Lower lobe of right lung (tissue), 2 donors: ENCODE measurements at places on chromosomes 11 and 22. TPM values are rescaled to one million over a fixed set of nuclear protein-coding genes. Genes with fewer than 3 reads are reported as not detected.

Gene YAP1
- 105 TPM for total RNA-seq

Gene CDON
- total RNA-seq = 18.5 TPM

Gene ZP1
- not detected for total RNA-seq

Gene FGF4
- total RNA-seq = not detected

DNA sequence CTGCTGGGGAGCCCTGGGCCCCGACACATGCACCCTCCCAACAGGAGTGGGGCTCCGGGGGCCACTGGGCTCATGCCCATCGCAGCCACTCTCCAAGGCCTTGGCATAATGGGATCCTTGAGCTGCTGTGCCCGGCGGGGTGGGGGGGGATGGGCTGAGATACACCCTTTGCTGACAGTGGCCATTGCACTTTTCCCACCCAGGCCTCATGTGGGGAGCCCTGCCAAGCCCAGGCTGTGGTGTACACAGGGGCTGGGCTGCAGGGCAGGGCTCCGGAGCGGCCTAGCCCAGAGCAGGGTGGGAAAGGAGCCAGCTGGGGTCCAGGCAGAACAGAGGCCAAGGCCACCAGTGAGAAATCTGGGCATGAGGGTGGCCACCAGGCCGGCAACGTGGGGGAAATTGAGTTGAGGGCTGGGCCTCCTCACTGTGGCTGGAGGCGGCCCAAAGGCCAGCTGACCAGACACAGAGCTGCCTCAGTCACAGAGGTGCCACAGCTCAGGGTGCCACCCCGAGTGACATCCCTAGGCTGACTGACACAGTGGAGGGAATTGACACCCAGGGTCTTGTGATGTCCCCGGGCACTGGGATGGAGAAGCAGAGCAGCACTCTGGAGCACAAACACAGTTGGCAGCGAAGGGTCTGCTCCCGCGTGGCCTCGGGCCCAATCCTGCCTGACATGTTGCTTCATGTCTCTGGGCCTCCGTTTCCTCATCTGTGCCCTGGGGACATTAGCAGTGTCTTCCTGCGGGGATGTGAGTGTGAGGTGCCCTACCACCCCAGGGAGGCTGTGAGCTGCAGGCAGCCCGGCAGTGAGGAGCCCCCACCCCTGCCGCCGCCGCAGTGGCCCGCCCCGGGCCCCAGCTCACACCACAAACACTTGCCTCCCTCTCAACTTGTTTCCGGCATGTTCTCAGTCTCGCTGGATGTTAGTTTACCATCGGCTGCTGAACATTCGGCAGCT, 30.4 kb downstream of the RTN4R start:
- DNase-seq = no peak

GRCh38 chr22:20922141-20922751, 5.0 kb downstream of the CRKL start:
- DNase-seq = no peak
